ENCODE measurements at places on chromosomes 2 and 18. TPM values are rescaled to one million over a fixed set of nuclear protein-coding genes. Genes with fewer than 3 reads are reported as not detected.

- DNase-seq: no peak
- H3K27ac ChIP-seq: no peak within 1 kb of the TSS
- H3K4me1 ChIP-seq: peaks cover 15% of the 10 kb centered on the region
- H3K4me3 ChIP-seq: peak within 1 kb of the TSS; percentile 68
- no peaks in the 10 kb centered on the region for H3K27me3 ChIP-seq
These were observed at the start of gene CGREF1 for GRCh38 chr2:27118525-27119329. Gene CGREF1 (minus strand): TSS chr2:27119128. CDS start chr2:27104366, 14,762 bp downstream.

DNA sequence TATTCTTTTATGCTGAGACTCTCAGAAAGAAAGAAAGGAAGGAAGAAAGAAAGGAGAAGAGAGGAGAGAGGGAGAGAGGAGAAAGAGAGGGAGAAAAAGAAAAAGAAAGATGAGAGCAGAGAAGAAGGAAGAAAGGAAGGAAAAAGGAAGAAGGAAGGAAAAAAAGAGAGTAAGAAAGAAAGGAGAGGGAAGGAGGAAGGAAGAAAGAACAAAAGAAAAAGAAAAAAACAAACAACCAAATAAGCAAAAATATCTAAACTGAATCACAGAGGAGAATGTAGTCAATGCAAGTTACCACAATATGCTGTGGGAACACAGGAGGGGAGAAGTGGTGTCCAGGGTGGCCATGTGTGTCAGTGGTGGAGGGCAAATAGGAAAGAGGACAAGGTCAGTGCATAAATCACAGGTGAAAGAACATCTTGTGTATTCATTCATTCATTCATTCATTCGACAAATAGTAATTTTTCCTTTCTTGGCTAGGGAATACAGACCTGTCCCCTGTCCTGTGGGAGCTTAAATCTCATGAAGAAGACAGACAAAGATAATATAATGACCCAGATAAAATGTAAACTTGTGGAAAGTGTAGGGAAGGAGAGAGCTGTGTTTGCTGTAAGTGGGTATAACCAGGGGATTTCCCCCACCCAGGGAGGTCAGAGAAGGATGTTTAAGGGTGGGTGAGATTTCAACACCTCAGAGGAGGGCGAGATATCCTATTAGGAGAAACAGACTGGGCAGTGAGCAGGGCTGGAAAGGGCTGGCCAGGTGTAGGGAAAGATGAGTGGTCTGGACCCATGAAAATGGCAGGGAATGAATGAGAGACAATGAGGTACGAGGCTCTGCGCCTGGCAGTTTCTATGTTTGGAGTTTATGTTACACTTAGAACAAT is 50.7 kb downstream of the IL1R2 start:
- no peak for DNase-seq
- no peak overlapping the region for H3K4me3 ChIP-seq
- H3K27ac ChIP-seq: no peak overlapping the region

The SLC4A5 gene
- total RNA-seq: 9.5 TPM

DNA sequence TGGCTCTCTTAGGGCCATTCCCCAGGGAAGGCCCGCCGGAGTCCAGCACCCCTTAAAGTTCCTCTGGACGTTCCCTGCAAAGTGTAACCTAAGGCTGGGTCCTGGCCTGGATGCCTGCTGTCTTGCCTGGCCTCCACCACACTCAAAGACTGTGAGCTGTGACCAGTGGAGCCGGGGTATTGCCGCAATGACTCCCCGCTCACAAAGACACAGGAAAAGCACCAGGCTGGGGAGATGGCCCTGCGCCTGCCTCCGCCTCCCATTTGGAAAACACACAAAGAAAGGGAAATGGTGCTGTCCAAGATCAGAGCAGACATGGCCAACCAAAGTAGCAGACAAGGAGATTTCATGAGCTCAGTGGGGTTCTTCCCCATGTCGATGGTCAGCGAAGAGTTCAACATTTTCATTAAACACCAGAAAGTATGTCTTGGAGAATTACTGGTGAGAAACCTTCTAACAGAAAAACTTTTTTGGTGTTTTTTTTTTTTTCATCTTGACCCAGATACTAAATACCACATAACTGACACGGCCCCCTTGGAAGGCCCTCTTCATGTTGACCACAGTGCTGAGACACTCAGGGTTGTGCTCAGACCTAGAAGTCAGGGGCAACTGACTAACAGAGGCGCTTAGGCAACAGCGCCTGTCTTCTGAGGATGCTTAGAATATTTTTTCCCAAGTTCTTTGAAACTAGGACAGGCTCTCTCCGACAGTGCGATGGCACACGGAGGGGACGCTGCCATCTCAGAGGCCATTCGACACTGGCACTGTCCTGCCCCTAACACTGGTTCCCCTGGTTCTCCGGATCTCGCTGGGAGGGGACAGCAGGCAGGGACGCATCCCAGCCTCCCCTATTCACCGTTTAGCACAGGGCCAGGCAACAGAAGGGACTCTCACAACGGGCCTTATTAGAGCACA is 226.4 kb upstream of the ID2 start:
- peak overlapping the region; percentile 7 for H3K4me3 ChIP-seq
- no peaks in the 10 kb centered on the region for H3K36me3 ChIP-seq
- H3K27ac ChIP-seq: no peak overlapping the region
- no peak for DNase-seq
- no peaks in the 10 kb centered on the region for H3K4me1 ChIP-seq

DNA sequence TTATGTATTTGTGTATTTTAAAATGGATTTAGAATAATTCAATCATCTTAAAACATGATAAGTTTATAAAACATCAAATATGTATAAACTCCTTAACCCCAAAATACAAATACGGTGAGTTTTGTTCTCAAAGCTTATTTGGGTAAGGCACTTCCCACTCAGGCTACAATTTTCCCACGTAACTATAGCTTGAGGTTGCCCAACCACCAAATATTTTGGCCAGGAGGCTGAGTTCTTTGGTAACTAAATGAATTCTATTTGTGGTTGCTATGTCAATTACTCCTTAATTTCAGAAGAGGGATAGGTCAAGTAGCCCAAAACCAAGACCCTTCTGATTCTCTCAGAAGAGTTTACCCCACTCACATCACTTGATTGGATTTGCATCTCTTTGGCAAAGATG is 70.4 kb downstream of the MYL12B start:
- H3K4me3 ChIP-seq: no peak overlapping the region
- no peak overlapping the region for H3K27ac ChIP-seq
- no peaks in the 10 kb centered on the region for H3K27me3 ChIP-seq

The CCDC68 gene
- total RNA-seq: 10.1 TPM

DNA sequence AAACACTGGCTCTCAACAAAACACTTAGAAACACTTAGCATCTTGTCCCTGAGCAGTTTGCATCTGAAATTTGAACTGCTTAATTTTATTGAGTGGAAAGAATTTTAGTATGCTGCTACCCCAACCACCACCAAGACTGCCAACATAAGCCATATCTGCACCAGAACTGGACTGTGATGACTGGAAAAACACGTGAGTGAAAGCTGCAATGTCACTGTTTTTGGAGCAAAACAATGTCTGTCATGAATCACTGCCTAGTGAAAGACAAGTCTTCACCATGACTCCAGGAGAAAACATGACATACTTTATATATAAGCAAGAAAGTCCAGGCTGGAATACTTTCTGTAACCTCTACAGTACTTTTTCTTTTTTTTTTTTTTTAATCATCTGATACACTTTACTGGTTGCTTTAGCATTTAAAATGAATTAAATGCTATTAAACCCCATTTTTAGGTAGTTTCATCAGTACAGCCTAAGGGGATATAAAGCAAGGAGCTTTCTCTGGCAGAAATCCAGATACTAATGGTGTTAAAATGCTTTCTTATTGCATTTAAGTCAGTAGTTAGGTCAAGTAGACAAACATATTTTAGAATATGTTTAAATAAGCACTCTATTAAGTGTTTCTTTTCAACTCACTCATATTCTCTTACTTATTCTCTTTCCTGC is 2129.4 kb upstream of the PIK3C3 start:
- H3K27me3 ChIP-seq: no peaks in the 10 kb centered on the region
- H3K36me3 ChIP-seq: no peaks in the 10 kb centered on the region
- DNase-seq: no peak
- no peaks in the 10 kb centered on the region for H3K4me1 ChIP-seq
- H3K27ac ChIP-seq: no peak overlapping the region

DNA sequence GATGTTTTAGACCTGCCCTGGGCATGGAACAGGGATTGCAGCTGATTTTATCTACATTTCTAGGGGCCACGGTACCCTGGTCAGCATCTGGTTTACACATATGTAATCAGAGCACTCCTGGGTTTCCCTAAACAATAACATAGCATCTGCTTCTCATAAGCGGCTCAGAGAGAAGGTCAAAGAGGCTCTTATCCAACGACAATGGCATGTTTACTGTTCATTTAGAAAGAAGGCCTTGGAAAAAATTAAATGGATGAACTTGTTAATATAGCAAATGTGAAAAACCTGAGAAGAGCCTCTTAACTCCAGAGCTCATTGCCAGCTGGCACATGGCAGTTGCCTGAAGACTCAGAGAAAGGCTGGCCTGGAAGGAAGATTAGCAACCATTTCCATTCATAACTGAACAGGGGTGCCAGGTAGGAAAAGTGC is 202.8 kb upstream of the THUMPD2 start:
- H3K4me3 ChIP-seq: no peak overlapping the region
- no peaks in the 10 kb centered on the region for H3K27me3 ChIP-seq
- no peak for DNase-seq
- no peak overlapping the region for H3K27ac ChIP-seq
- H3K36me3 ChIP-seq: no peaks in the 10 kb centered on the region
- H3K4me1 ChIP-seq: no peaks in the 10 kb centered on the region

DNA sequence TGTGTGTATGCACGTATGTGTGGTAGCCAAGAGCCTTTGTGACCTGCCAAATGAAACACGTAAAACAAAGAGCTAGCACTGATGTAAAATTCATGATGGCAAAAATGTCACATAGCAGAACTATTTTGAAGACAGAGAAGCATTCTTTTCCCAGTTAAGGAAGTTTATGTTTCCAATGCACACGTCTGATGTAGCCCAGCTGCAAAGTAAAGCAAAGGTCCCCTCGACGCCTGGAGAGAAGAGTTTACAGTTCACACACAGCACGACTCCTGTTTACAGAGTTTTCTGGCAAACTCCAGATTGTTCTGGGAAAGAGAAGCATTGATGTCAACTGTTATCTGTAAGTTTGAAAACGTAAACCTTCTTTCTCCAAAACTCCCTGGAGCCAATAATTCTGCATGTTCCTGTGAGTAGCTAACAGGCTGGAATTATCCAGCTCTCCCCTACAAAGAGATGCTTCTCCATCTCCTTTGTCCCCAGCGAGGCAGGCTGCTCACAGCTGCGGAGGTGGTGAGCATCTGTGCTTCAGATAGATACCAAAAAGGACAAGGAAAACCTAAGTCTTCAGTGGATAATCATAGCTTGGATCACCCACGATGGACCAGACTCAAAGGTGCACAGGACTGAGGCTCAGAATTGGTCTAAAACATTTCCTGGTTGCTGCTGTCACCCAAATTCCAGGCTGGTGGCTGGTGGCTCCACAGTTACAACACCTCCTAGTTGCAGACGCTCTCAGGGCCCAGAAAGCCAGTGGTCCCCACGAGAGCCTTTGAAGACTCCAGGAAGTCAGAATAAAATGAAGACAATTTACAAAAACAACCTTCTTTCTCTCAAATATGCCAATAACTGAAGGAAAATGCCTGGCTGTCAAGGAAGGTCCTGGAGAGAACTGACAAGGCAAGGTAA is 87.4 kb downstream of the COL6A3 start:
- no peak for DNase-seq
- peak overlapping the region; percentile 65 for H3K27ac ChIP-seq
- H3K4me3 ChIP-seq: peak overlapping the region; percentile 4
- H3K27me3 ChIP-seq: no peaks in the 10 kb centered on the region

All from thoracic aorta (tissue), 2 donors.